ENCODE measurements at places on chromosomes 4 and X.

DNA sequence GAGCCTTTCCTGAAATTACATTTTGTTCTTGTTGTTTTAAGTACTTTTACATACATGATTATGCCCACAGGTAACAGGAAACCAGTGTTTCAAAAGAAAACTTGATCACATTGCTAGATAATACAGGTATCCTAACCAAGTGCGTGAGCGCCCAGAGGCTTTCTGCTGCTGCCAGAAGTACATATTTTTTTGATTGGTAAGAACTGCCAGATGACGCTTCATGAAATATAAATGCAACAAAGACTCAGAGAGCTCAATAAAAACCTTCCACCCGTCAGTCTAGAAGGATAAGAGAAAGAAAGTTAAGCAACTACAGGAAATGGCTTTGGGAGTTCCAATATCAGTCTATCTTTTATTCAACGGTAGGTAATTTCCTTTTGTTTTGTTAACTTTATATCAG is at the start of gene EPGN:
Gene EPGN, plus strand, starts transcription at position 256 of the 400 bp plus-strand sequence. Its CDS starts 64 bp downstream, at position 320.
- DNase-seq: no peak

- no peak for DNase-seq
These were observed 53.8 kb downstream of the HADH start for GRCh38 chr4:108043526-108043925.

DNA sequence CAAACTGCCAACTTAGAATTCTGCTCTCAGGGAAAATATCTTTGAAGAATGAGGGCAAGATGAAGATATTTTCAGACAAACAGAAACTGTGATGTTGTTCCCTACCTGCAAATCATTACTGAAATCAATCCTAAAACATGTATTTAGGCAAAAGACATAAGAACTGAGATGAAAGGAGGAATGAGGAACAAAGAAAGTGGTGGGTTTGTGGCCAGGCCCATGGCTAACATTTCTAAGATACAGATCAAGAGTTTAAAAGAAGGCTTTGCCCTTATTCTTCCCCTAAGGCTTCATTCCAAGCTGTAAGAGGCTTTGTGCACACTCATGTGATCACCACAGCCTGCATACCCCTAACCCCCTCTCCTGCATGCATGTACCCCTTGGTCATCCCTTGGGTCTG is 46.5 kb downstream of the ADGRG2 start:
- DNase-seq: no peak

DNA sequence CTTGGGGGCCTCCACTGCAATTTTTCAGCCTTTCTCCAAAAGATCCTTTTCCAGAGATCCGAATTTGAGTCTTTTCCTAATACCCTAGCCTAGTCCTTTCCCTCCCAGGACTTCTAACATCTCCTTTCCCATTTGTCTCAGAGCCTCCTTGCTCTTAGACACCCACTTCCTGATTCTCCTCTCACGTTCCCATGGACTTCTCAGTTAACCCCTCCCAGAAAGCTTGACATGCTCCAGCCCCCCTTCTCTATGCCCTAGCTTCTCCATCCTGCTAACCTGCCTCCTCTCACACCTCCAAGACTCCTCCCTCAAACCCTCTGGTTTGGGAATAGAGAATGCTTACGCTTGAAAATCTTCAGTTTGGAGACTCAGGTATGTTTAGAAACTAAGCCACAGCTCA is 2.5 kb downstream of the UBA1 start:
- no peak for DNase-seq

DNA sequence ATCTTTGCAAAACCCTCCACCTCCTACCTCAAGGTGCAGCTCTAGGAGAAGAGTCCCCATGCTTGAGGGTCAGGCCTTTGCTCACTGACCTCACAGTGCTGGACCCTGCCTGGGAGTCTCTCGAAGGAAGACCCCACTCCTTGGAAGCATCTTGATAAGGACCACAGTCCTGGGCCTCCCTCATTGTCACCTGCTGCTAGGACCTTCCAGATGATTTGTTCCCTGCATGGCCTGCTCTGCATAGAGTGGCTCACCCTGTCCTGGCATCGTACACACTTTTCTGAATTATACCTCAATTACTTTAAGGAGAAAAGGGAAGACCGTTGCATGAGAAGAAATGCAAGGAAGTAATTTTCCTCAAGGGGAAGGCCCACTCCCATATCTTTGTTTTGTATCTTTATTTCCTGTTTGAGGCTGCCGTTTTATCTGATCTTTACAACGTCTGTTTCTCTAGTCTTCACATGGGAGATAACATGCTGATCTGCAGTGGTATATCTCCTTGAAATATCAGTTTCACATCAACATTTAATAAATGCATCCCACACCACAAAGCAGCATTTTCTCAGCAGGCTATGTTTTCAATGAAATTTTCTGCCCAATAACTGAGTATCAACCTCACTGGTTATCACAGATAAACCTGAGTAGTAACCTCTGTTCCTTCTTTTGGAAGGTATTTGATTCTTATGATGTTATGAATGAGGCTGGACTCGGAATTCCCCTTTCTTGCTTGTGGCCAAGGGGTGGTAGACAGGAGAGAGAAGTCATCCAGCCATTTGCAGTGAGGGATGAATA is 15.0 kb upstream of the AKAP17A start:
- no peak for DNase-seq

Measured in activated T-cell treated with anti-CD3 and anti-CD28 coated beads, Interleukin-2, amount 50 U/mL, for 1 hour (primary cell).